NCI-H526 treated with DMSO at 0.1 percent for 48 hours (cell line): ENCODE measurements at places on chromosomes 3 and 15.

- DNase-seq = no peak
Observed at GRCh38 chr15:73022161-73022560, 30.1 kb upstream of the NEO1 start.

- DNase-seq = no peak
Observed at GRCh38 chr3:72335458-72336095, 512.7 kb downstream of the SHQ1 start.

DNA sequence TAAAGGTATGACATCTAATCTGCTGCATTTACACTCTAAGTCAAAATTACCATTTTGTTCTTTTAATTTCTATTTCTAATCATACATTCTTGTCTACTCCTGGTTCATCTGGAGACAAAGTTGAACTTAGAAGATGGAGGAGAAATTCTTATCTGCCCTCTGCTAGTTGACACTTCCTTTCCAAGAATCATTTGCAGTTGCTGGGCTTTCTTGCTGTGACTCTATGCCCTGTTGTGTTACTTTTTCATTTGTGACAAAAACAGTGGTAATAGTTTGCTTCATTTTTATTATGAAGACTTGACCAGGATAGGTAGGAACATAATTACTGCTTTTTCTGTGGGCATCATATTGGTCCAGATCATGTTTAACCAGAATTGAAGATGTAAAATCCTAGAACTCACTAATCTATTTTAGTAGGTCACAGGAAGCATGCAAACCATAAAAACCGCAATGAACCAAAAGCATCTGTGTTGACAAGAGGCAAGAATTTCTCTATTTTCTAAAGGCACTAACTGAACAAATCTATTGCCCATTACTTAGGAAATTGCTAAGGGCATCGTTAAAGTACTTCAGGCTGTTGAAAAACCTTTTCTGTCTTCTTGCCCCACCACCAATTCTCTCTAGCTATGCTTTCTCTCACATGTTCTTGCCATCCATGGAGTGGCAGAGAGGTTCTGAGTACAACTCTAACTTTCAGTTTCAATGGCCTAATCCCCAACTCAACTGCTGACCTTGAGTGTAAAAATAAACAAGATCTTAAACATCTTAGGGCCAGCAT, 4.2 kb upstream of the CCR2 start:
- DNase-seq = no peak

DNA sequence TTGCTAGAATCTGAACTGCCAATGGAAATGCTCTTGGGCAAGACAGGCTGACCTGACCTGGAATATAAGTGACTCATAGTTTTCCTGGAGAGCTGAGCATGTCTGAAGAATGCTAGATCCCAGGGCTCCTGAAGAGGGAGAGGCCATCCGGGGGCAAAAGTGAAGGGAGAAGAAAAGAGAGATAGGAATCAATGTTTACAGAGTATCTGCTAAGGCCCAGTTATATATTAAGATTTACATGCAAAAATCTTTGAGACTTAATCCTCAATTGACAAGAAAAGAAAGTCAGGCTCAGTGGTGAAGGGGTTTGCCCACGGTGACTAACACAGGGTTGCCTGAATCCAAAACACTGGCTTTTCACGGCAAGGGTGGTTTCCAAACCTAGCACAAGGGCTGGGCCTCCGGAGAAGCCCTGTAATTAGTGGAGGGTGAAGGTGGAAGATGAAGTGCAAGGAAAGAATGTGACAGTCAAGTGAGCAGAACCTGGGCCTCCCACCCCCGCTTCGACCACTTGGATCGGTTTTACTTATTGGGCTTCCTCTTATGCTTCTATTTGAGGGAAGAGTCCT, 91.7 kb upstream of the FGF12 start:
- no peak for DNase-seq

DNA sequence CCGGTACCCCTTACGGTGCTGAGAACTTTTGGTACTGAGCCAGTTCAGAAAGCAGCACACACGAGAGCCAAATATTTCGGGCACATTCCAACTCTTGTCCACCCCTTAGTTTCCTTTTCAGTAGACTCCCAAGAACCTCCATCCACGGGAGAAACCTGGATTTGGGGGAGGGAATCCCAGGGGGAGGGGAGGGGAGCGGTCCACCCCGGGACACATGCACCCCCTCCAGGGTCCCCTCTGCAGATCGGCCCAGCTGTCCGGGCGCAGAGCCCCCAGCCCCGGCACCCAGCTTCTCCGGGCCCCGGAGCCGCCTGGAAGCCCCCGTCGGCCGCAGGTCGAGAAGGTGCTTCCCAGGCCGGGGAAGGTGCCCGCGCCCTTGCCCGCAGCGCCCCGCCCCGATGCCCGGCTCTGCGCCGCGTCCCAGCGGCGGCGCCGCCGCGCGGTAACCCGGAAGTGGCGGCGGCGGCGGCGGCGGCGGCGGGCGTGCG, 455 bp upstream of the ABHD17C start:
- no peak for DNase-seq

DNA sequence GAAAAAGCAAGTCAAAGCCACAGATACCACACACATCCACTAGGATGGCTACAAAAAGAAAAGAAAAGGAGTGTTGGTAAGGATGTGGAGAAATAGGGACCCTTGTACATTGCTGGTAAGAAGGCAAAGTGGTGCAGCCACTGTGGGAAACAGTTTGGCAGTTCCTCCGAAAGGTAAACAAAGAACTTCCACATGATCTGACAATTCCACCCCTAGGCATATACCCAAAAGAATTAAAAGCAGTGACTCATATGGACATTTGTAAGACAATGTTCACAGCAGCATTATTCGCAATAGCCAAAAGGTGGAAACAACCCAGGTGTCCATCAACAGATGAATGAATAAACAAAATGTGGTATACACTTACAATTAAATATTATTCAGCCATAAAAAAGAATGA, 22.2 kb upstream of the GMPPB start:
- DNase-seq = no peak

GRCh38 chr15:76983590-76984375, 11.1 kb upstream of the PSTPIP1 start:
- no peak for DNase-seq

GRCh38 chr15:48021336-48022086, 99.3 kb upstream of the SLC24A5 start:
- no peak for DNase-seq

- no peak for DNase-seq
Observed at GRCh38 chr3:175187586-175187985, 328.5 kb downstream of the NAALADL2 start.

GRCh38 chr15:41377978-41378377, 24.3 kb downstream of the NDUFAF1 start:
- DNase-seq = no peak

DNA sequence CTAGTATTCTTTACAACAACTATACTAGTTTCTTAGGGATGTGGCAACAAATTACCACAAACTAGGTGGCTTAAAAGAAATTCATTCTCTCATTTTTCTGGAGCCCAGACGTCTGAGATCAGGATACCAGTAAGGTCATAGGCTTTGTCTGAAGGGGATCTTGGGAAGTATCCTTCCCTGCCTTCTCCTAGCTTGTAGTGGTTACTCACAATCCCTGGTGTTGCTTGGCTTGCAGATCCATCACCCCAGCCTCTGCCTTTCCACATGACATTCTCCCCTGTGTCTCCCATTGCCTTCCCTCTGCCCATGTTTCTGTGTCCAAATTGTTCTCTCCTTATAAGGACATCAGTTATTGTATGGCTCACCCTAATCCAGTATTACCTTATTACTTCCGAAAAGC, 24.3 kb upstream of the CLDN1 start:
- no peak for DNase-seq

DNA sequence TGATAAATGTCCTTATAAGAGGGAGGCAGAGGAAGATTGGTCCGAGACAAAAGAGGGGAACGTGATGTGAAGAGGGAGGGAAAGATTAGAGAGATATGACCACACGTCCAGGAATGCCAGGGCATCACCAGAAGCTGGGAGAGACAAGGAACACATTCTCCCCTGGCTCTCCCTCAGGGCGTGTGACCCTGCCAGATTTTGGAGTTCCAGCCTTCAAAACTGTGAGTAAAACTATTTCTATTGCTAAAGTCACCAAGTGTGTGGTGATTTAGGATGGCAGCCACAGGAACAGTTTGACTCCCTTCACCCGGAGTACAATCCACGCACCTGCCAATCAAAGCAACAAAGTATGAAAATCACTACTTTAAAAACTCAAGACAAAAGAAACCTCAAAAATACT, 32.1 kb upstream of the TJP1 start:
- DNase-seq = no peak

GRCh38 chr3:126373682-126374601, 16.7 kb upstream of the KLF15 start:
- DNase-seq = no peak
